Frontal cortex (tissue), 4 donors: ENCODE measurements at places on chromosomes 11 and 22.

DNA sequence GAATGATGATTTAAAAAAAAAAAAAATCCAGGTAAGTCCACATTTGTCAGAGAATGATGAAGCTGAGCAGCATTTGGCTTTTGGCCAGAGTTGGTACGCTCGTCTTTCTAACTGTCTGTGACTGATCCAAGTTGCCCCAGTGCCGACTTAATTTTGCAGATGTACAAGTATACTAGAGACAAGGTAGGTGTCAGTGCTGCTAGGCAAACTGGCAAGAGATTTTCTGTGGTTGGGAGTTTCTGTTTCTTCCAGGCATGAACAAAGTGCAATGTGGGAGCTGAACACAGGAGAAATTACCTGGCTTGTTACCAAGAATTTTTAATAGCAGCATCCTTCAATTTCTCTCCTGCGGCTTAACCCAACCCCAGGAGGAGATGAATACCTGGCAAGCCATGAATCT, 307.7 kb downstream of the BUD13 start:
- no peak for DNase-seq

DNA sequence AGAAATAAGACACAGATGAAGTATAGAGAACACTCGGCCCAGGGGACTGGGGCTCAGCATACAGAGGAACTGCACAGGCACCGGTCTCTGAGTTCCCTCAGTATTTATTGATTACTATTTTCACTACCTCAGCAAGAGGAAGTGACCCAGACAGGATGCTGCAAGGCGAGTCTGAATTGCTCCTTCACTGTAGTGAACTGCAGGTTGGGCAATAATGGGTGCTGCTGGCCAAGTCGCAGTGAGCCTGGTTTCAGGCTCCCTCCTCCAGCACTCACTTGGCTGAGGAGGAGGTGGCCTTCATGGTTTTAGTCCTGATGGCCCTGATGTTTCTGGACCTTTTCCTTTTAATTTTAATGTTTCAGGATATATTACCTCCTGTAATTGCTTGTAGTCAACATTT, 10.4 kb downstream of the OR52K2 start:
- no peak for DNase-seq

GRCh38 chr11:9280655-9281301, 15.6 kb upstream of the DENND5A start:
- DNase-seq, result no peak

DNA sequence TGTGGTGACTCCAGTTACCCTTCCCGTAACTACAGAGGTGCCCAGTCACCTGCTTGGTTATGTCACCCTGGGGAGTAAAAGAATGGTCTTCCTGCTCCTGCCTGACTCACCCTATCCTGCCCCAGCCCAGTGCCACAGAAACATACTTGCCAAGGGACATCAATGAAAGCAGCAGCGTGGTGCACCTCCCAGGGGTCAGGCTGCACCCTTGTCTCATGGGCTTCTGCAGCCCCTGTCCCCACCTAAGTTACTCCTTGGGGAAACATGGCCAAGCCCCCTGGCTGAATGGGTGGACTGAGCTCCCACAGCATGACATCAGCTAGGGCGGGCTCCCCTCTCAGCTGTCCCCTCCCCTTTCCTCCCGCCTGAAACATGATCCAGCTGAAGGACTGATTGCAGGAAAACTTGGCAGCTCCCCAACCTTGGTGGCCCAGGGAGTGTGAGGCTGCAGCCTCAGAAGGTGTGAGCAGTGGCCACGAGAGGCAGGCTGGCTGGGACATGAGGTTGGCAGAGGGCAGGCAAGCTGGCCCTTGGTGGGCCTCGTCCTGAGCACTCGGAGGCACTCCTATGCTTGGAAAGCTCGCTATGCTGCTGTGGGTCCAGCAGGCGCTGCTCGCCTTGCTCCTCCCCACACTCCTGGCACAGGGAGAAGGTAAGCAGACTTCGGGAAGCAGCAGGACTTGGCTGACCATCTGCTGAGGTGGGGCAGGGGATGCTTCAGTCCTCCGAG, at the start of gene HTR3A:
Gene HTR3A, plus strand, starts transcription at position 368 of the 730 bp plus-strand sequence. Its CDS starts 218 bp downstream, at position 586.
- DNase-seq, result no peak

DNA sequence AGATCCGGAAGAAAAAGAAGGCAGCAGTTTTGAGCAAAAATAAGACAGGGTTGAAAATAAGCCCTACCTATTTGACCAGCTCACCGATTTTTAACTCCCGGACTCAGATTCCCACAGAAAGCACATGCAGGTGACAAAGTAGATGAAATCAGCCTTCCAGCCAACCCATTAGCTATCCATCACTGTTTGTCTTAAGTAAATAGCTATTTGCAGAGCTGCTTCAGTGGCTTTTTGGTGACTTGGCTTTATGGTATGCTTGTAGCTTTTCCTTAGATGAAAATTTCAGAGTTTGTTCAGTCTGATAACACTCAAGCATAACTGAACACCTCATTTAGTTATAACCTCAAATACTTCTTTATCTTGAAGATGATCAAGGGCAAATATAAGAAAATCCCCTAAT, 192.6 kb downstream of the HIPK3 start:
- DNase-seq, result no peak

GRCh38 chr22:25351631-25352293, 132.3 kb downstream of the CRYBB2 start:
- no peak for DNase-seq

DNA sequence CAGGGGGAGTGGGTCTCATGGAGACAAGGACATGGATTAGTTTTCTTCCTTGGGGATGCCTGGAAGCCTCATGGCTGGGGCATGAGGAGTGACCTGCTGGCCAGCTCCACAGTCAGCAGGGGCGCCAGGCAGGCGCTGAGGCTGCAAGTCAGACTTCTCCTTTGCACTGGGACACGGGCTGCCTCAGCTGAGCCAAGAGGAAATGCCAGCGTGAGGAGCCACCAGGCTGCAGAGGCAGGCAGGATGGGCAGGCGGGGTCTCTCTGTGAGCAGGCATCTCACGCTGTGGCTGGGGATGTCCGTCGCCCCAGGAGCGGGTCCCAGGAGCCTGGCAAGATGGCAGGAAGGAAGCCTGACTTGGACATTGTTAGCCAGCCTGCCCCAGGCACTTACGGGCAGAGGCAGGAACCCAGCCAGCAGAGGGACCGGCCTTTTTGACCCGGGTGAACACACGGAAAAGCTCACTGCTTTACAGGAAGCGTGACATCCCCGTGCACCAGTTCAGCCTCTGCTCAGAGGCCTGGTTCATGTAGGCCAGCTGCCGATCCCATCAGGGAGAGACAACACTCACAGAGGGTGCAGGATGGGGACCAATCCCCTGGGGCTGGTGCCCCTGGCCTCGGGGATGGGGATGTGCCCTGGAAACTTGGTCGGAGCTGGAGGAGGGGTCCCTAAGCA, 10.2 kb downstream of the GNB1L start:
- DNase-seq, result no peak

DNA sequence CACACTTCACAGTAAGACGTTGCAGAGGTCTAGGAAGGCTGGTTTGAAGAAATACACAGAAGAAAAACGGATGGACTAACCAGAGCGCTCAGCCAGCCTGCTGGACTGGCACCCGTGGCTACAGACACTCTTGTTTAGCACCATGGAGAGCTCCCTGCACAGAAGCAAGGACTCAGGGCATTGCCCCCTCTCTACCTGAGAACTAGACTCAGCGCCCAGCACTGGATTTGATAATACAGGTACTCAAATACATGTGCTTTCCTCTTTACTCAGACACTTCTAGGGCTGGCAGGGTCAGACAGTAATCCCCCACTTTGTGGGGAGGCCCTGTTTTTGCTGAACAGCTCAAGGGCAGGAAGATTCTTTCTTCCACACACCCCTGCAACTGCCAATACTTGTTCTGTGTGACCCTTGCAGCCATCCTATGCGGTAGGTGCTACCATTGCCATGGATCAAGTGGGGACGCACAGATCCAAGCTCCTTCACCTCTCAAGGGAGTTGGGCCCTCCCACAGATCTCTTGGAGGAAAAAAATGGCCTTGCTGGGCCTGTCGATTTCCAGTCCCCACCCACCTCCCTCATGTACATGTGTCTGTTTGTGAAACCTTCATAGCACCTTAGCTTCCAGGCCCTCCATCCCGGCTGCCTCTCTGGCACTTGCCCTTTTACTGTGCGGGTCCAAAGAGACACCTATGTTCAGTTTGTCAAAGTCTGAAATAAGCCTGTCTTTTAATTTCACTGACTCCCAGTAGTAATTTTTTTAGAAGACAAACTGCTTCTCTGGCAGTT, 5.1 kb upstream of the P2RX6 start:
- no peak for DNase-seq

- DNase-seq, result peak; percentile 36
These were observed 43.4 kb upstream of the SC5D start for GRCh38 chr11:121249039-121249663.

GRCh38 chr11:14369598-14369997, 10.6 kb upstream of the RRAS2 start:
- no peak for DNase-seq

GRCh38 chr22:29493636-29494035, 13.6 kb downstream of the NEFH start:
- no peak for DNase-seq

GRCh38 chr11:6894097-6894496, 1.8 kb upstream of the OR2D2 start:
- no peak for DNase-seq

- DNase-seq, result peak; percentile 83
These were observed 33.4 kb downstream of the APOL1 start for GRCh38 chr22:36286096-36286957.

GRCh38 chr11:93743291-93743690, 1.8 kb downstream of the C11orf54 start:
- no peak for DNase-seq

DNA sequence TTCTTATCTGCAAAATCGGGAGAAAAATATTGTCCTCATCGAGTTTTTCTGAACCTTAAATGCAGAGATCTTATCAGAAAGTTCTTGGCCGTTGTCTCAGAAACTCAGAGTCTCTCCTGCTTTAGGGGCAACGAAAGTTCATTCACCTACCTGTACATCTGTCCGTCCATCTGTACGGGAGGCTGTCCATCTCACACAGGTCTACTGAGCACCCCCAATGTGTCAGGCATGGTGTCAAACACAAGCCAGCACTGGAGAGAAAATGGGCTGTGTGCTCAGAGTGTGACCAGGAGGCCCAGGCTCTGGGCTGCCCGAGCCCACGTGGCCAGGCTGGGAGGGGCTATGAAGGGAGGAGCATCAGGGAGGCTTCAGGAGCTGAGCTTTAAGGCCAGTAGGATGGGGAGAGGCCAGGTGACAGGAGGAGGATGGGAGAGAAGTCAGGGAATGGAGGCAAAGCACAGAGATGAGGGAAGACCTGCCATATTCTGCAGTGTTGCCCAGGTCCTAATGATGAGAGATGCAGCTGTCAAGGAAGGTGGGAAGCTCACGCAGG, 62.4 kb upstream of the MYEOV start:
- DNase-seq, result no peak

DNA sequence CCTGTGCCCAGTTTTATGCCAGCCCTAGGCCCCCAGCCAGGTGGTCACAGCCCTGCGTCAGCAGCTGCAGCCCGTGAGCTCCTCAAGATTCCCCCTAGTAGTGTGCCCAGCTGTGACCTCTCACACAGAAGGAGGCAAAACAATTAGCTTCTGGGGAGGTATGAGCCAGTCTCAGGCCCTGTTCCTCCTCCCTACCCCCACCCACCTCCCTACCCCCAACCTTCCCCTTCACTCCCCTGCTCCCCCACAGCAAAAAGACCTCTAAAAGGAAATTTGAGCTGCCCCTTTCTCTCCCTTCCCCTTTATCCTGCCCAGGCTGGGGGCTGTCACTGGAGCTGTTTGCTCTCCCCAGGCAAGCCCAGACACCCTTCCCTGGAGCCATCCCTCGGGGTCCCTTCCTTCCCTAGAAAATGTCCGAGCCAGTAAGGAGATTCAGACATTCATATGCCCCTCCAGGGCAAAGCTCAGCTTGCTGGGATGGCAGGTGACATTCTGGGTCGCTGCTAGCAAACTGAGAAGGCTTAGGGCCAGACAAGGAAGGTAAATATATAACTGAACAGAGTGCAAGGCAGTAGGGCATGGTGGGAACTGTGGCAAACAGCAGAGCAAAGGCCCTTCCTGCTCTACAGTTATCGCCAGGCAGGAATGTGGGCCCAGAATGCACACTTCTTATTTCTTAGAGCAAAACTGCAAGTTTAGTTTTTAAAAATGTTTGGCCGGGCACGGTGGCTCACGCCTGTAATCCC, 300.2 kb downstream of the MN1 start:
- no peak for DNase-seq

DNA sequence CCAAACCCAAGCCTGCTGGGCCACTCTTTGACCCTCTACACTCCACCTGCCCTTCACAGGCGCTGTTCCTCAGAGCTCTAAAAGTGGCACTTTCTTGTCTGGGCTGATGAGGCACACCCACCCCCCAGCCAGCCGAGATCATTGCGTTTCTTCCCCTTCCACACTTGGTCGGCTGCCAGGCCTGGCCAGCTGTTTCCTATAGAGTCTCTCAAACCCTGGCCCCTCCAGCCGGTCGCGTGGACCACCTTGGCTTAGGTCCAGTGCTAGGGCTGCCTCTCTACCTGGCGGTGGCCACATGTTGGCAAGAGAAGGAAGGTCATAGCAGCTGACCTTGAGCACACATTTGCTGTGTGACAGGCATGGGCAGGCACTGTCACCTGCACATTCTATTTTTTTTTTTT, 60.6 kb downstream of the PPP6R2 start:
- no peak for DNase-seq

GRCh38 chr11:44749189-44749588, 22.4 kb downstream of the TSPAN18 start:
- DNase-seq, result no peak

GRCh38 chr11:21415606-21416005, 746.2 kb downstream of the NELL1 start:
- no peak for DNase-seq

- DNase-seq, result no peak
These were observed 515.8 kb downstream of the NTM start for GRCh38 chr11:131886201-131886600.

- DNase-seq, result peak; percentile 82
These were observed 12.4 kb downstream of the CRELD2 start for GRCh38 chr22:49930596-49931412.

DNA sequence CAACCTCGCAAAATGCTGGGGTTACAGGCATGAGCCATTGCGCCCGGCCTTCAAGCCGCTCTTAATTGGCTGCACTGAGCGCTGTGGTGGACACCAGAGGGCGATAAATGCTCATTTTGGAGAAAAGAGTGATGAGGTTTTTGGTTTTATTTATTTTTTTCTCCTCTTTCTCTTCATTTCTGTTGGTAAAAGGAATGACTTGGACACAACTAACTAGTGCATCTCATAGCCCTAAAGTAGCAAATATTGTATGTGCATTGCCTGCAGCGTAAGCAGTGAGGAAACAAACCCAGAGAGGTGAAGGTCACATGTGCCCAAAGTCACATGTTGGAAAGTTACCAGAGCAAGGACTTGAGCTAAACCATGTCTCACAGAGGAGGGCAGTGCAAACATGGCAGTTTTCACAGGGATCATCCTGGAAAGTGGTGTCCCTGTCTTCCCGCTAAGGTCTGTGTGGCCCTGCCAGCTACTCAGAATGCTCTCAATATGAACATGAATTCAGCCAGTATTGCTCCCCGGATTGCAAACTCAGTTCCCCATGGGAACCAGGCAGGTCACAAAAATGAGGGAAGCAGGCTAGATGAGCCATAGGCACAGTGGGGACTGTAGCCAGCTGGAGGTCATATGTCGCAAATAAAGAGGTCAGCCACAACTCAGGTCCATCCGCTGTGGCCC, 8.6 kb upstream of the CD82 start:
- no peak for DNase-seq
